ENCODE measurements at places on chromosomes 5 and 9.

- peak; percentile 13 for DNase-seq
Observed at GRCh38 chr9:14180960-14181537, 132.9 kb downstream of the NFIB start.

DNA sequence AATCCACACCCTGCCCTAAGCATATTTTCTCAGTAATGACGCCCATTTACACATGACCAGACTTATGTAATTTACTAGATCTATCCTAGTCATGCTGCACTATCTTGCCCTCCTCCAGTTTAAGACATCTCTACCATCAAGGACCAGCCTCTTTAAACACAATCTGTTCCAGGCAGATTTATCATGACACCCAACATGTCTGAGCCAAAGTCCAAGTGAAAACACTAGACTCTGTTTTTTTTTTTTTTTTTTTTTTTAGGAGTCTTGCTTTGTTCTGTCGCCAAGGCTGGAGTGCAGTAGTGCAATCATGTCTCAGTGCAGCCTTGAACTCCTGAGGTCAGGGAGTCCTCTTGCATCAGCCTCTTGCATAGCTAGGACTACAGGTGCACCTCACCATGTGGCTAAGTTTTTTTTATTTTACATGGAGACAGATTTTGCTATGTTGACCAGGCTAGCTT is 354.6 kb downstream of the ARRDC3 start:
- no peak for DNase-seq

- no peak for DNase-seq
Observed at GRCh38 chr5:37184748-37185364, 64.3 kb downstream of the CPLANE1 start.

GRCh38 chr9:130766927-130767307 is 68.1 kb upstream of the ABL1 start:
- DNase-seq, result no peak

DNA sequence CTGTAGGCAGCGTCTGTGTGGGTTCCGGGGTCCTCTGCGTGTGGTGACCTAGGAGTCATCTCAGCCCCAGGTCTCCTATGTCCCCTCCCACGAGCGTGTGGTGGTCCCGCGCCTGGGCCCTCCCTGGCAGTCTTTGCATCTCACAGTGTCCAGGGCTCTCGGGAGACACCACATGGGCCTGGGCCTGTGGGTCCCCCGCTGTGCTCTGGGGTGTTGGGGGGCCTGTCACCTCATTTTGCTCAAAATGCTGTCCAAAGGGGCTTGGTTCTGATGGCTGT is 27.1 kb downstream of the CEP72 start:
- DNase-seq, result no peak

DNA sequence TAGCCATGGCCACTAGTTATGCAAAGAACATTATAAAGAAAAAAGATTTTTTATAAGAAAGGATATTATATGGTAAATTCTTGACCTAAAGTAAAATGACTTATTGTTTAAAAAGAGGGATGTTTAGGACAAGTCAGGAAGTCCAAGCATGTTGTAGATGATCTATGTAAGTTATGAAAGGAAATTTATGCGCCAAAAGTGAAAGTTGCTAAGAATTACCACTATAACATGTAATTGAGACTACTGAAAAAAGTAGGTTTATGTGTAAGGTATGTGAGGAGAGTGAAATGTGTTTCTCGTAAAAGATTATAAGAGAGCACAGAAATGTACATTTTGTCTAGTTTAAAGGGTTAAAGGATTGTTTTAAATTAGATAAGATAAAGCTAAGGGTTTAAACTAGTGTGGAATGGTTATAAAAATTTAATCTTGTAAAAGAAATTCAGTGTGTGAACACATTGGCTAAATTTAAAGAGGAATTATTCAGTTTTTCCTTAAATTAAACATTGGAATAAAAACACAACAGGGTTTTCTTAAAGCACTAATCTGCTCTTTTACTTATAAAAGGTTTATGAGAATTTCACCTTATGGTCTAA is 1100.4 kb upstream of the EDIL3 start:
- no peak for DNase-seq
